NCI-H1436 treated with DMSO at 0.1 percent for 48 hours (cell line): ENCODE measurements at places on chromosomes 11 and 22.

- DNase-seq: no peak
Observed at GRCh38 chr11:79092791-79093353, 348.0 kb downstream of the TENM4 start.

DNA sequence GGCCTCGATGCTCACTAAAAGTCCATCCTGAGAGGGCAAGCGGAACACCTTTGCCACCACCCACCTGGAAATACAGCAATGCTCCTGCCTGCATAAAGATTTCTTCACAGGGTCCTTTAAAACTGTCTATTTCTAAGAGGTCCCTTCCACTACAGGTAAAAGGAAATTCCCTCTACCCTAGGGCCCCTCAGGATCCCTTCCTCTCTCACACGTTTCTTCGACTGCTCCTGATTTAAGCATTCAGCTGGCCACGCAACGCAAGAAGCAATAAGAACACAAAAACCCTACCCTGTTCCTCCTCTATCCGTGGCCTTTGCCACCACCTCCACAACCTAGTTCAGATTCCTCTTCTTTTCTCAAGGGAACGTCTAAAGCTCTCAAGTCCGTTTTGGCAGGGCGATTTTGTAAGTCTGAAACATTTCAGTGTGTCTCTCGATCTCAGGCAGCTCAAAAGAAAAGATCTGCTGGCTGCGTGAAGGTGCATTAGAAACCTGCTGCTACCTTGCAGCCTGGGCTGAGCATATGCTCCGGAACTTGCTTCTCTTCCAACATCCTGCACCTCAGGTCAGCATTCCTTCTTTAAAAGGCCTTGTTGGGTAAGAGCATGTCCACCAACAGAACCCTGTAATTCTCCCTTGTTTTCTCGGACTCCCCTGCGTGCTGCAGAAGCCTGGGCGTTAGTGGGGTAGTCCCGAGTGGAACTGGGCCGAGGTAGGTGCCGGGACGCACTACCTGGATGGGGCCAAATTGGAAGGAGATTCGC lies 1.6 kb downstream of the LGR4 start:
- no peak for DNase-seq

DNA sequence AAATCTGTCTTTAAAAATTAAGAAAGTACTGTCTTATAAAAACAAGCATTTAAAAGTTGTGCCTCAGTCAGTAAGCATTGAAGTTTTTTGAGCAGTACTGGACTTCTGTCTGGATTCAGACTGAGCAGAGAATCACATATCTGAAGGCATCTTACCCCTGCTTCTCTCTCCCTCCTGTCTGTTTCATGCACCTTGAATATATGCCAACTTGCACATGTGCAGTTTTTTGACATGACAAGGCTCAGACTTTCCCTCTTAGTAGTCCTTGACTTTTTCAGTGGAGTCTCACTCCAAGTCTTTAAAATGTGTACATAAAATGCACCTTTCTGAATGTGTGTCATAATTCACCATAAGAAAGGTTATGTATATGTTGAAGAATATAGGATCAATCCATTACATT lies 19.8 kb downstream of the SPECC1L start:
- no peak for DNase-seq

DNA sequence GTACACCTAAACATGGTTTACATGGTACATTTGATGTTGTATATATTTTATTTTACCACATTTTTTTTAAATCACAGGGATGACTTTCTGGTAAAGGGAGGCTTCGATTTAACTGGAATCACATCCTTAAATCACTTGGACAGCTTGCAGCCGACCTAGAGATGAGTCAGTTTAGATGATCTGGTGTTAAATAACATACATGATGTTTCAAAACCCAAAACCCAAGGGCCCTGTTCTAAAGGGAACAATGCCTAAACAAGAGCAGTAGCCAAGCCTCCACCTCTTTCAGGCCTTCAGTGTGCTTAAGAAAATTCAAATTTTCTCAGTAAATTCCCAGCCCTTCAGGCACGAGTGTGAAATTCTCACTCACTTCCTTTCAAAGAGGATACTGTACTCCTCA lies 108.8 kb downstream of the WT1 start:
- no peak for DNase-seq

DNA sequence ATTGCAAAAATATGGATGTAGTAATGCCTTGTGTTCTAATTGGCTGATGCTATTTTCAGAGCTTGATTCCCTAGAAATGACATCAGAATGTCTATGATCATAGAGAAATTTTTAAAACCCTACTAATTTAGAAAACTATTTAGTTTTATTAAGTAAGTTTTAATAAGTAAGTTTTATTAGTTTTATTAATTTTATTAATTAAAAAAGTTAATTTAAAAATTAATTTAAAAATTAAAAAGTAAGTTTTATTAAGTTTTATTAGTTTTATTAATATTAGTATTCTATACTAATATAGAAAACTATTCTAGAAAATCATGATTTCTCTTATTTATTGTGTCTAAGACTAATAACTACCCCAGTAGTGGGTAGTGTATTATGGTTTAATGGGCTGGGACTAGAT lies 8.2 kb downstream of the HORMAD2 start:
- DNase-seq: no peak

GRCh38 chr11:10551290-10551592 lies 10.3 kb upstream of the RNF141 start:
- DNase-seq: no peak

DNA sequence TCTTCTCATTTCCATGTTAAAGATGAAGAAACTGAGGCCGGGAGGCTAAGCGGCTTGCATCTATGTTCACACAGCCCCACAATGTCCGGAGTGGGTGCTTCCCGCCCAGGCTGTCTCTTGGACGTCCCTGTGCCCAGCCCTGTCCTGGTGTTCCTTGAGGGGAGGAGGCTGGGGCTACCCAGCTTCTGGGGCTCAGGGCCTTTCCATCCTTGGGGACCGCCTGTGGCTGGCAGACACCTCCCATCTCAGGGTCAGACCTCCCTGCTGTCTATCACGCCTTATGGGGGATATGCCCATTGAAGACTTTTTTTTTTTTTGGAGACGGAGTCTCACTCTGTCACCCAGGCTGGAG lies 95.5 kb downstream of the WNT7B start:
- DNase-seq: no peak

GRCh38 chr11:111954154-111954553 lies 17.0 kb downstream of the DIXDC1 start:
- no peak for DNase-seq

- no peak for DNase-seq
Observed at GRCh38 chr22:46061501-46062231, 84.7 kb upstream of the WNT7B start.

- DNase-seq: no peak
Observed at GRCh38 chr11:65118097-65118837, 766 bp upstream of the ZNHIT2 start.

DNA sequence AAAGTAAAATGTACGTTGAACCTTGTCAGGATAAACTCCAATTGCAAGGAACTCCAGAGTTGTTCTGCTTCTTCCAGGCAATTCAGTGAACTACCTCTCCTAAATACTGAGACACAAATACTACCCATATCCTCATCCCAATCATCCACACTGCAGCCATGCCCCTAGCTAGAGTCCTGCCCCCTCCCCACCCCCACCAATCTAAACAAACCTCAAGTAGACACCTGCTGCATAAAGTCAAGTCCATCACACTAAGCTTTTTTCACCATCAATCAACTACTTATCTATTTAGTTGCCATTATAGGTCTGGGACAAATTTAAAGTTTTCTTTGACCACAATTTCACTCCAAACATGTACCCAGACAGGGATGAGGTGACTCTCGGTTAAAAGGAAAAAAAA lies 93.2 kb upstream of the APOA1 start:
- DNase-seq: no peak

GRCh38 chr11:26992031-26992541 lies 1.8 kb upstream of the FIBIN start:
- DNase-seq: no peak

GRCh38 chr11:36148701-36149100 lies 140.5 kb downstream of the COMMD9 start:
- no peak for DNase-seq

DNA sequence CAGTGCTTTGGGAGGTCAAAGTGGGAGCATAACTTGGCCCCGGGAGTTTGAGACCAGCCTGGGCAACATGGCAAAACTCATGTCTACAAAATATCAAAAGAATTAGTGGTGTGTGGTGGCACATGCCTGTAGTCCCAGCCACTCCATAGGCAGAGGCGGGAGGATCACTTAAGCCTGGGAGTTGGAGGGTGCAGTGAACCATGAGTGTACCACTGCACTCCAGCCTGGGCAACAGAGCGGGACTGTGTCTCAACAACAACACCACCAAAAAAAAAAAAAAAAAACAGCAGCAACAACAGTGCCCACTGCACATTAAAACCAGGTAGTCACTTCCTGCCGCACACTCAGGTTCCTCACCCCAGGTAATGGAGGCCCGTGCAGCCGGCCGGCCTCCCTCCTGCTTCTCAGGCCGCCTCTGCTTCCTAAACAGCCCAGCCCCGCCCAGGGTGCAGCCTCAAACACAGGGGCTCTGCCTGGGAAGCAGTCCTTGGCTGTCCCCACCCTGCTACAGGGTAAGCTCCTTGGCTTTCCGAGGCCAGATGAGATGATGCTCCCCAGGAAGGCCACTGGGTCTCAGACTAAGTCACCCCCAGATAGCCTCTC lies 318.3 kb downstream of the SHANK2 start:
- no peak for DNase-seq

DNA sequence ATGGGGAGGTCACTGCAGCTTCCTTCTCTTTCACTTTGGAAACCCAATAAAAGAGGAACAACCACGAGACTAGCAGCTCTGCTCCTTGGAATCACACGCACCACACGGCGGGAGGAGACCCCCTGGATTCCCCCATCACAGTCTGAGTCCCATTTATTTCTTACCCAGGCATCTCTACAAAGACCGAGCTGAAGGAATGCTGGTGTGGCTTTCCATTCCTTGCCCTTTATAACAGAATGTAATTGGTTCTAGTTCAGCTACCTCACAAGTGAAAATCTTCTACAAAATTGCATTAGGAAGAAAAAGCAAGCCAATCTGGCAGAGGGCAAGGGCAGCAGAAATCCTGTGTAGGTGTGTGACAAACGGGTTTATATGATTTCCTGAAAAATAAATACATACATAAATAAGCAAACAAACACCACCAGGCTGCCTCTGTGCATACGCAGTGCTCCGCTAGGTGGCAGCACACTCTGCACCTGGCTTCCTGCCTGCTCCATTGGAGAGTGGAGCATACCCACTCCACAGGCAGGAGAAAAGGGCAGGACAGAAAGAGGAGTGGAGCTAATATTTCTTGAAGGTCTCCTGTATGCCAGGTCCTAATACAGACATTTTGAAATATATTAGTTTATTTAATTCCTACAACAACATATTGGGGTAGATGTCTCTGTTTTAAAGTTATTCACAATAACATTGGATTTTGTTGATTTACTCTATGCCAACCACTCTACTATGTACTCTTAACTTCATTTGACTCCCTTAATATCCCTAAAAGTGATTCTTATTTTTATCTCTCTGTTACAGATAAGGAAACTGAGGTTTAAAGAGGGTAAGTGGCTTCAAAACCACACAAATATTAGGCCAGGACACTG lies 673.1 kb downstream of the KCNA4 start:
- no peak for DNase-seq

DNA sequence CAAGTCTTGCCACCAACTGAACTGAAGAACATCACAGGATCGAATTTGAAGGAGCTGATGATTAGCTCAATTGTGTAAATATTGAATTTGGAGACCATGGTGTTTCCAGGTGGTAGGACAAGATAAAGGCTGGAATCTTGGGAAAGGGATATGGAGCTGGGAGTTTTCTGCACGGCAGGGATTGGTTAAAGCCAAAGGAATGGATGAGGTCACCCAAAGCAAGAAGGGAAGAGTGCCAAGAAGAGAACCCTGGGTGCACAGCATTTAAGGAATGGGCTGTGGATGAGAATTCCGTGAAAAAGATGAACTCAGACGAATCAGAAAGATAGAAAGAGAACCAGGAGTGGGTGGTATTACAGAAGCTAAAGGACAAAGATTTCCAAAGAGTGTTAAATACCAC lies 29.4 kb upstream of the RRAS2 start:
- no peak for DNase-seq

DNA sequence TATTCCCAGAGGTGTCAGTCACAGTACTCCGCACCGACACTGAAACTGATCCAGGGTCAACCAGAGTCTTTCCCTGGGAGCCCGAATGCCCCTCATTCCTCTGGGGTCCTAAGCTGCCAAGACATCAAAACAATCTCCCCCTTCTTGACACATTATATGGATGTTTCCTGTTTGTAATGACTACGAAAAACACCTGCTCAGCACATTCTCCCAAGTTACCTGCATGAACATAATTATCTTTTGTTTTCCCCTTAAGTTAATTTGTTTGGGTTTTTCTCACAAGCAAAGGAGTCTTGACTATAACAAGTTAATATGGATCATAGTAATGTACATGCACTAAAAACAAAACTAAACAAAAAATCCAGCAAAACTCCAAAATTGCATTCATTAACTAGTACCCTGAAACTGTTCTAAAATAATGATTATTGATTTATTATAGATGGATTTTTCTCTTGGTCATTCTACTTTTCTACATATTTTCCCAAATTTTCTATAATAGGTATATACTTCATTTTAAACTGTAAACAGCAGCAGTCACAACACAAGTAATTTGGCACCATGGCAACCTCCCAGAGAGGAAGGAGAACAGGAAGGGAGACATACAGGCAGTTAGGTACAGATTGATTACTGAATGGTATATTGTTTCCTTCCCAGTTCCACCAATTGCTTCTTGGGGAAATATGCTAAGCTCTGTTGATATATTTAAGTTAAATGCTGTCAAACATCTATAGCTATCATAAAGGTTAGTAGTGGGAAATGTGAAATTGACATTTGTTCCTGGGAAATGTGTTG lies 631.5 kb downstream of the METTL15 start:
- DNase-seq: no peak

DNA sequence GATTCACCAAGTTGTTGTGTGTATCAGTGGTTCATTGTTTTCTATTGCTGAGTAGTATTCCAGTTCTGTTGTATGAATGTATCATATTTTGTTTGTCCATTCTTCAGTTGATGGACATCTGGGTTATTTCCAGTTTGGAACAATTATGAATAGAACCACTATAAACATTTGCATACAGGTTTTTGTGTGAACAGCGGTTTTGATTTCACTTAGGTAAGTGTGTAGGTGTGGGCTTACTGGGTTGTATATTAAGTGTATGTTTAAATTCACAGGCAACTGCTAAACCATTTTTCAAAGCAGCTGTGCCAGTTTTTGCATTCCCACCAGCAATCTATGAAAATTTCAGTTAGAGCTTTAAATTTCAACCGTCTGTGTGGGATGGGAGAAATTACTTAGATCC lies 217.8 kb downstream of the NELL1 start:
- no peak for DNase-seq

DNA sequence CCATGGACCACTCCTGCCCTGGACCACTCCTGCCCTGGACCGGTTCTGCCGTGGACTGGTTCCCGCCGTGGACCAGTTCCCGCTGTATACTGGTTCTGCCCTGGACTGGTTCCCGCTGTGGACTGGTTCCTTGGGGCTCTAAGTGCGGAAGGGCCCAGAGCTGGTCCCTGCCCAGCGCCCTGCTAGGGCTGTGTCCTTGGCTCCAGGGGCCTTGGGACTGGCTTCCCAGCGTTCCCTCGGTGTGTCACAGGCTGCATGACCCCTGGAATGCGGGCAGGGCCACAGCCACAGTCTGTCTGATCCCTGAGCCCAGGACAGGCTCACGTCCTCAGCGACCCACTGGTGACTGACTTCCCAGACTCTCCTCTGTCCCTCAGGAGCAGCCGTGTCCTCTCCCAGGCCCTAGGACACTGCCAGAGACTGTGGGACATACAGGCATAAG lies 412.2 kb downstream of the TBC1D22A start:
- DNase-seq: no peak

- no peak for DNase-seq
Observed at GRCh38 chr11:70397336-70397982, 870 bp upstream of the CTTN start.

GRCh38 chr22:38504731-38505540 lies 1.2 kb downstream of the DDX17 start:
- DNase-seq: peak; percentile 11
